Stimulated activated CD8-positive, alpha-beta memory T cell treated with anti-CD3 and anti-CD28 coated beads, Interleukin-15, amount 100 ng/mL, for 4 hours (primary cell): ENCODE measurements at places on chromosomes 7 and 10.

- no peak for DNase-seq
These were observed 991.7 kb upstream of the KCND2 start for GRCh38 chr7:119281181-119281846.

DNA sequence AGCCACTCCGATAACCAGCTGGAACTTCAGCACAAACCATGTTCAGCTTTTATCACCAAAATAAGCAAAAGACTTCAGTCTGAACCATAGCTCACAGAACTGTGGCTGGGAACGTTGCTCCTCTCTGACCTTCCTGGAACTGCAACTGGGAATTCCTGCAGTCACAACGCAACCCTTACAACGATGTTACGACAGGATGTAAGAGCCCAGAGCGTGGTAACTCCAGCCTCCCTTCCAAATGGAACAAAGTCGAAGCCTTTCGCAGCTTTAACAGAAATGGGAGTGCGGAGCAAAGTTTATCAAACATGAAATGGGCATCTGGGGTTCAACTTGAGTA lies 162.6 kb downstream of the ADAM12 start:
- DNase-seq = no peak

GRCh38 chr7:20235288-20235687 lies 18.1 kb upstream of the MACC1 start:
- no peak for DNase-seq

GRCh38 chr7:1214516-1214915 lies 18.2 kb upstream of the UNCX start:
- DNase-seq = no peak

- no peak for DNase-seq
These were observed 518.0 kb downstream of the XPNPEP1 start for GRCh38 chr10:109405338-109405737.

- DNase-seq = no peak
These were observed 237.2 kb downstream of the GLI3 start for GRCh38 chr7:41999736-42000283.

DNA sequence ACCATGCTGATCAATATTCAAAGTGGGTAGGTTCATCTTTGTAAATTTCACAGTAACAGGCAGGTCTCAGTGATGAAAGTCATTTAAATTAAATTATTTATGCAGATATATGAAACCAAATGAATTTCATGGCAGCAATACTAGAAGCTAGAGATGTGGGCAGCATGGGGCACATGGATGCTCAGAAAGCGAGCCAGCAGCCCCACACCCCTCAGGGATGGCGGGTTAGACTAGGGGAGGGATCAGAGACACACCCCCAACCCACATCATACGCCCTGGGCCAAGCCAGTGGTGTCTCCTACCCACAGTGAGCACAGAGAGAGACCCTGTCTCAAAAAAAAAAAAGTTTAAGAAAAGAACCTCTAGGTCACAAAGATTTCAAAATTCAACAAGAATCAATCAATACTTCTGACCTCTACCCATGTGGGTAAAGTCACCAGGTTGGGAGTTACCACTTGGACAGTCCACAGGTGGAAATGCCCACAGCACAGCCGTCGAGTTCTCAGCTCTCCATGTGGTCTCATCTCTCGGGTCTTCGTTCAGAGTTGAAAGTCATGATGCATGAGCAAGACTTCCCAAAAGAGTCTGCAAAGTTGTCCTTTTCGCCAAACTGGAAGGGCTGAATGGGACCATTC lies 79.3 kb upstream of the PPP2R2D start:
- DNase-seq = no peak

- DNase-seq = no peak
These were observed 59.1 kb upstream of the ZNF32 start for GRCh38 chr10:43707770-43708169.

GRCh38 chr10:124259139-124259825 lies 159.4 kb downstream of the OAT start:
- no peak for DNase-seq

DNA sequence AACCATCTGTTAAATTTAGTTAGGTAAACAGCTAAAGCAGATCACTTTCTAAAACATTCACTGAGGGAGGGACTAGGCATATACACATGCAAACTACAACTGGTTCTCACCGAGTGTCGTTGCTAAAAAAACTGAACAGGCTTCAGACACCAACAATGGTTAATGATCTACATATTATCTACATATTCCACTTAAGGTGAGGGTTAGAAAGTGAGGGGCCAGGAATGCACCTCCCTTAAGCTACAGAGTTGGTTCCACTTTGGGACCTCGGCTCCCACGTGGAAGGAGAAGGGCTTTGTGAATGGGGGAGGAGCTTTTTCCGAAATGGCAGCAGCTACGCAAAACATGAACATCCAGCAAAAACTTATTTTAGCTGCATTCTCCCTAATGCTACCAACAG lies 5.8 kb downstream of the CTBP2 start:
- no peak for DNase-seq

DNA sequence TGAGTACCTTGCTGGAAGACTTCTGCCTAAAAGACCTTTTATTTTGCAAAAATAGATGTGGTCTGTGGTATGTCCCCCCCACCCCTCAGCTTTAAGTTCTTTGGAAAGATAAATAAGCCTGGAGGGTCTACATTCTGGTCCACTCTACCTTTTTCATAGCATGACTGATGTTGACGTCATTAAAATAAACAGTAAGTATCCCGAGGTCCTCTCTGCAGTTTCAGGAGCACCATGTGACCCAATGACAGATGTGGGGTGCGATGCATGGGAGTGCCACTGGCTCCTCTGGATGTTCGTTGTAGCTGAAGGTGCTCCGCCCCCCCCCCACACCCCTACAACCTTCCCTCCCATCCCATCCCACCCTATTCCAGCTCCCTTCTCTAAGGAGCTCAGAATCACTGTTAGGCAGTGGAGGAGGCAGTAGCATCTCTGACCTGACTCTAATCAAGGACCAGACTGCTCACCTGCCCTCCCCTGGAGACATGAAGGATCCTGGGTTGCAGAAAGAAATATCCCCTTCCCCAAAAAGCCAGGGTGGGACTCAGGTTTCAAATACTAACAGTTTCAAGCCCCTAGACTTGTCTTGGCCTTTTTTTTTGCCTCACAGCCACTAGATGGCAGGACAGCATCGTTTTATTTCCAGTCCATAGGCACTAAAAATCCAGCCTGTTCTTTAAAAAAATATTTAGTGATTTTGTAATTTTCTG lies 25.1 kb downstream of the CASP7 start:
- DNase-seq = no peak

- DNase-seq = no peak
These were observed 336.9 kb upstream of the NPSR1 start for GRCh38 chr7:34320926-34321661.

- no peak for DNase-seq
These were observed 5.5 kb downstream of the RAMP3 start for GRCh38 chr7:45162943-45163691.

DNA sequence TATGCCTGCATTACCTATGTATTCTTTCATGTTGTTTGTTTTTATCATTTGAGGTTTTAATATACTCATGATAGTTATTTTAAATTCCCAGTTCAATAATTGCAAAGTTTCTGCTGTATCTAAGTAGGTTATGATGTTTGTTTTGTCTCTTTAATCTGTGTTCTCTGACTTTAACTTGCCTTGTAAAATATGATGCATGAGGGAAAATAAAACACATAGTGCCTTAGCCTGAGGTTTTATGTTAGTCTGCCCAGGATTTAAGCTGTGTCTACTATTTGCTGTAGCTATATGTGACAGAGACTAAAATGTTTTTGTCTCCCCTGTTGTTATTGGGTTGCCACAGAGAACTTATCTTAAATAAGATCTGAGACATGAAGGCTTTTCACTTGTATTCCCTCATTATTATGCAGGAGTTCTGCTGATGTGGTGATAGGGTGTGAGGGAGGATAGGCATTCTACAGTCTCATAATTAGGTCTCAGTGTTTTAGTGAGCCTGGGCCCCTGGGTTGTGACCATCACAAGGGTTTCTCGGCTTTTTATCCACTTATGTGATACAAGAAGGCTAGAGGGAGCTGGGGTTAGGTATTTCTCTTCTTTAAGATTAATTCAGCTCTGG lies 582.5 kb downstream of the CNTNAP2 start:
- DNase-seq = no peak

GRCh38 chr7:76352193-76352592 lies 6.6 kb downstream of the YWHAG start:
- DNase-seq = no peak

GRCh38 chr10:77279207-77279606 lies 358.4 kb downstream of the KCNMA1 start:
- DNase-seq = no peak

DNA sequence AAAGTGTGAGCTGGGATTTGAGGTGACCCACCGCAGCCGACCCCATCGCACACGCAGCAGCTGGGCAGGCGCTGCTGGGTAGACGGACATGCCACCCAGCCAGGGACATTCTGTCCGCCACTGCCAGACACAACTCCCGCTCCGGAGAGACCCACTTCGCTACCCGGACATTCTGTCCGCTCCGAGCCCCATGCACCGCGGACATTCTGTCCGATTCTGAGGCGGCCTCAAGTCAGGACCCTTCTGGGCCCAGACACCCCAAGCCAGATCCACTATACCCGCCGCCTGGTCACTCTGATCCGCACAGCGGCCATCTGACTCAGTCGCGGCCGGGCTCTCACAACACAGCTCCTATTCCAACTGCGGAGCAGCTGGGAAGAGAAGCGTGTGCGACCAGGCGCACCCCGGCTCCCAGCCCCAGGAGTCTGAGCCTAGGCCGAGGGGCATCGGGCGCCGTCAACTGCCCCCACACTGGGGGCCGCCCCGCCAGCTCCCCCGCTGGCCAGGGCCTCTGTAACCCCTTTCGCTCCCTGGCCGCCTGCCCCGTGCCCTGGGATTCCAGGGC lies 763 bp downstream of the PITX3 start:
- DNase-seq = no peak
